ENCODE measurements at places on chromosomes 16 and 17. TPM values are rescaled to one million over a fixed set of nuclear protein-coding genes. Genes with fewer than 3 reads are reported as not detected.

The GLIS2 gene
- total RNA-seq, result not detected

DNA sequence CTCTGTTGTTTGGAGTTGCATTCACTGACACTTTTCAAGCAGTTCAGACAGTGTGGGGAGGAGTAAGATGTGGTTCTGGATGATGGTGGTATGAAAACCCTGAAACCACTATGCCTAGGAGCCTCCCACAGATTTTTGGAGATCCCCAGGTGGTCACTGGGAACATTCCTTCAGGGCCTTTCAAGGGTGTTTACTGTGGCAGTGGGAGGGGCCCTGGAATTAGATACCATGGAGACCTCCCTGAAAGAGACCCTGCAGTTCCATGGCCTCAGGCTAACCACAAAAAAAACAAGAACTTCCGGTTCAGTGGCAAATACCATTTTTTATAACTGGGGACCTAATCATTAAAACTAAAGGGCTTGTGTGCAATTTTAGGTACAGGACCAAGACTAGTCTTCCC is 79.9 kb downstream of the TMEM100 start:
- no peak for DNase-seq

DNA sequence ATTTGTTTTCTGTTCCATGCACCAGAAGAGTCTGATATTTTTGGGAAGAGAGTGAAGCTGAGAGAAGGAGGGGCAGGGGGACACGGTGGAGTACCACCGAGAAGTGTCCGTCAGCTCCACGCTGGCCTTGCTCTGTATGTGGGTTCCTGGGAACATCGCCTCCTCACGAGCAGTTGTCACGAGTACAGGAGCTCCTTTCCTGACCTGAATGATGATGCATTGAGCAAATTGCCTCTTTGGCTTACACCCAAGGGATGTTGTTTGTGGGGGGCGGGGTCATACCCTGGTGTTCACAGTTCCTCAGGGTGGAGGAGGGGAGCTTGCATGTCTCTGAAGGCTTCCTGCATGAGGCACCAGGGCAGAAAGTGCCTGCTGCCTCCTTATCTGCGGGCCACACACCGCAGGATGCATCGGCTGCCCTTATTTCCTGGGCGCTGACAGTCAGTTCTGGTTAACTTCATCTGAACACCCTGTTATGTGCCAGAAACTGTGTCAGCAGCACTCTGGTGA is 36.2 kb downstream of the RGS9 start:
- peak; percentile 54 for DNase-seq

- no peak for DNase-seq
Observed at GRCh38 chr16:55479430-55480140, 587 bp downstream of the MMP2 start.

The PRMT7 gene
- total RNA-seq, result 93.3 TPM

DNA sequence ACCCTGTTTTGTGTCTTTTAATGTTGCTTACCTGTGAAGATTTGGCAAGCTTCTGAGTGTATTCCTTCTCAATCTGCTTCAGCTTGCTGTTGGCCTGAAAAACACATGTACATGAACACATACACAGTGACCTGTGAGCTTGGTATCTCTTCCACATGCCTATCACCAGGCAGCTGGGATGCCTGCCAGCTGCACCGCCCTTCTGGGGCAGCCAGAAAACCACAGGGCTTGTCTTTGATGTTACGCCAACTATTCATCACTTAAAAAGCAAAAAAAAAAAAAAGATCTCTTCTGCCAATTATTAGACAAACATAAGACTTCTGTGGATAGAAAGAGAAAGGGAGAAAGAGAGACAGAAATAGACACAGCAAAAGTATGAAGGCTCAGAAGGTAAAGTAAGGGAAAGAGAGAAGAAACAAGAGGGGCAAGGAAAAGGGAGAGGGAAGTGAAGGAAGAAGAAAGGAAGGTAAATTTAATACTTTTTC is 189.2 kb upstream of the AXIN2 start:
- peak; percentile 66 for DNase-seq

DNA sequence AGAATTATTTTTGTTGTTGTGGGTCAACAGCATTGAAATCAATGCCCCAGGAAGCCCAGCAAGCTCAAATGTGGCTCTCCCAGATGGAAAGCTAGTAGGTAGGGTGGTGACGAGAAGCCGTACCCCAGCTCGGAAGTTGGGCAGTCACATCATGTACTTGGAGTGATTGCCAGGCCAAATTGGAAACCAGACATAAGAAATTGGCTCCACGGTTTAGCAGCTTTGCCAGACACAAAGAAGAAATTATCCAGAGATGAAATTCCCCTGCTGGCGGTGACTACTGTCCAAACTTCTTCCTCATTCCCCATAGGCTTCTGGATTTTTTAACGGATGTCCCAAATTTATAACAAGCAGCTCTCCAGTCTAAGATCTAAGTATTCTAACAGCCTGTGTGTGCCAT is 95.9 kb downstream of the OR1D5 start:
- no peak for DNase-seq

- no peak for DNase-seq
Observed at GRCh38 chr16:50520451-50521245, 27.5 kb upstream of the NKD1 start.

- DNase-seq, result peak; percentile 77
Observed at GRCh38 chr17:28549236-28550132, 2.9 kb downstream of the UNC119 start.

The KIFC3 gene
- 2.2 TPM for total RNA-seq

GRCh38 chr17:36602924-36603384 is 1.6 kb downstream of the MRM1 start:
- DNase-seq, result peak; percentile 77

GRCh38 chr16:87344931-87345631 is 27.9 kb upstream of the C16orf95 start:
- DNase-seq, result peak; percentile 41

The TBC1D3E gene
- 0.32 TPM for total RNA-seq

DNA sequence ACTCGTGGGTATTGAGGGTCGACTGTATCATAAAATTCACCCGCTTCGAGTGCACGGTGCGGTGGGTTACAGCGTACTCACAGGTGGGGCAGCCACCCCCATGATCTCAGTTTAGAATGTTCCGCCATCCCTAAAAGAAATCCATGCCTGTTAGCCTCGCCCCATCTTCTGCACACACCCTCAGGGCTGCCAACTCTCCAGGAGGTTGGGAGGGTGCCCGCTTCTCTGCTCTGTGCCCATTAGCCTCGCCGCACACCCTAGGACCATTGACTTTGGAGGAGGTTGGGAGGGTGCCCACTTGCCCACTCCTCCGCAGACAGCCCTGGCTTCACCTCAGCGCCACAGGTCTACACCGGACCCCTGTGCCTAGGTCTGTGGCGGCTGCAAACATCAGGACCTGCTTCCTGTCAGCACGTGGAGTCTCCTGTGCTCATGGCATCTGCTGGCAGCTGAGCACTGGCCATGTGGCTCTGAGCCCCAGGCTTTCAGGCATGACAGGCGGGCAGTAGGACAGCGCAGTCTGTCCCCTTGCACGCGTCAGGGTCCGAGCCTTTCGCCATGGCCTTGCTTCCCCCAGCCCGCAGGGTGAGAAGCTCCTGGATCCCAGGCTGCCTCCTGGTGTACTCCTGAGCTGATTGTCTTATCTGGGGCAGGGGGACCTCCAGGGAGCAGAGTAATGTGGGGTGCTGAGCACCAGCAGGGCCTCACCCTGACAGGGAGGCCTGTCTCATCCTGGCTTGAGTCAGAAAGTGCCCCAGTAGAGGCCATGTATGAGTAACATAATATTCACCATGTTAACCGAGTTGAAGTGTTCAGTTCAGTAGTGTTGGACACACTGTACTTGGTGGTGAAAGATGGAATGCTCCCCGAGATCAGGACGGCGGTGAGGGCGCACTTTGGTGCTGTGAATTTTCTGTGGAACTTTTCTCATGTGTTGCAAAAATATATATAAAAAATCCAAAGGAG is 21.9 kb downstream of the NME3 start:
- no peak for DNase-seq

GRCh38 chr16:81797443-81797842 is 18.4 kb downstream of the PLCG2 start:
- DNase-seq, result no peak

- no peak for DNase-seq
Observed at GRCh38 chr17:57506774-57507127, 238.3 kb downstream of the CCDC182 start.

- no peak for DNase-seq
Observed at GRCh38 chr17:50093246-50093645, 1.9 kb upstream of the PDK2 start.

DNA sequence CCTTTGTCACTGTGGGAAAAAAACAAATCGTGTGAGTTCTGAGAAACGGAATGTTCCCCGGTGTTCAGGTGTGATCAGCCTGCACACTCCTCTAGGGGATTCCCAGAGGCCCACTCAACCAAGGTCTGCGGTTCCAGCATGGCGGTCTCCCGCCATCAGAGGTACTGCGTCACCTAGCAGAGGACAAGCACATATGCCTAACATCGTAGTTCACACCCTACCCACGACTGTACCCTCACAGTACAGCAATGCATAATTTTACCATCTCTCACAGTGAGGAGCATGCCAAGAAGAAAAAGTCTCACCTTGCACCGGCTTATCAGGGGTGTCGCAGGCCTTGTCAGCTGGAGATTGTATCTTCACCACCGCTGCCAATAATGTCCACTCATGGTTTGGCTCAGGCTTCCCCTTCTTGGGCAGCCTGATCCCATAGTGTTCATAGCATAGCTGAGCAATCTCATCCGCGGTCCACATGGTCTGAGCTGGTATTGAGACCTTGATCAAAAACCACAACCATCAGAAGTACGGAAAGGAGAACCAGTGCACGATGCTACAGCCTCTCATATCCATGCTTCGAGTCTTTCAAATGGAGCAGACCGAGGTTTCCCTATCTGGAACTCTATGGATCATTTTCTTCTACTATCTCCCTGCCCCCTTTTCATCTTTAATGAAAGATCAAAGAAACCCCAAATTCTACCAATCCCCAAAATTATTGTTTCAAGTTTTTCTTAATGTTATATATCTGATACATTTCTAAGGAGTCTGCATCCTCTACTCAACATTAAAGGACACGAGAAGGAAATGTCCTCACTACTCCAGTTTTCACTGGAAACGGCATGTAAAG is 2.5 kb downstream of the ADAT1 start:
- DNase-seq, result no peak

The CMTM2 gene
- not detected for total RNA-seq

DNA sequence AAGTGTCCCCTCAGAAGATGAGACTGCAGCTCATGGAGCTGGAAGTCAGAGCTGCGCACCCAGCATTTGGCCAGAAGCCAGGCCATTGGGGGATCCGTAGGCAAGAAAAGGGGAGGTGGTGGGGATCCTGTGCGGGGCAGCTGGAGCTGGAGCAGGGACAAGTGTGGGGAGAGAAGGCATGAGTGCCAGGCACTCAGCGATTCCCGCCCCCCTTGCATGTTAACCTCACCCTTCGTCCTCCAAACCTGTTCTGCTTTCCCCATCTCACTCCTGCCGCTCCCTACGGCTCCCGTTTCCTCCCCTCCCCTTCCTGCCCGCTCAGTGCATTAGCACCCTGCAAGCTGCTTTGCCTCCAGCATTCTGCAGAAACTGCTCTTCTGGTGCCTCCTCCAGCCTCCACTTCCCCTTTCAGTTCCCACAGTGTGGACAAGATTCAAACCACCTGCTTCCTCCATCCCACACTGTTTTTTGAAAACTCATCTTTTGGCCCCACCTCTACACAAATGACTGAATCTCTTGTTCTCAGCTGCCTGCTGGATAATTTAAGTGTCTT is 5.6 kb downstream of the ALOX15 start:
- peak; percentile 28 for DNase-seq

DNA sequence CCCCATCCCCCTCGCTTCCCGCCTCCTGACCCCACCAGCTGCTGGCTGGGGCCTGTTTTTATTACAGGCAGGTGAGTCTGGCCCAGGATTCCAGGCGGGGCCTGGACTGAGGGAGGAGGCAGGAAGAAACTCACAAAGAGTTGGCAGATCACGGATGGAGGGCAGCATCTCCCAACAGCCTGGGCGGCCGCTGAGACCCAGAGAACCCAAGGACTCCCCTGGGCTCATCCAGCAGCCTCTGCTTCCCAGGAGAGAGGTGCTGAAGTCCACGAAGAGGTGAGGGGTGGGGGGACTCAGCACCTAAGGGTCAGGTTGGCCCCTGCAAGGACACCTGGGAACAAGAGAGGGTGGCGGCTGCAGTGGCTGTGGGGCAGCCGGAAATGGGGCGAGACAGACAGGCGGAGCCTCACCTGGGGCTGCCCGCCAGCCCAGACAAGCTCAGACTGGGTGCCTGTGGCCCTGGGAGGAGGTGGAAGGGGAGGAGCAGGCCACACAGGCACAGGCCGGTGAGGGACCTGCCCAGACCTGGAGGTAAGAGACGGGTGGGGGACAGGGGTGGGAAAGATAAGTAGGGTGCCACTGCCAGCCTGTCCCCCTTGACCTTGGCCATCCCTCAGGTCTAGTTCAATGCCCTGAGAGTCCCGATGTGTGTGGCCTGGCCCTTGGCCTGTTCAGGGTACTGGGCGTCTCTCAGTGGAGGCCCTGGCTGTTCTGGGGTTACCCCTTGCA is 8.7 kb upstream of the ADGRG1 start:
- DNase-seq, result no peak

GRCh38 chr17:67685351-67685750 is 32.4 kb upstream of the NOL11 start:
- no peak for DNase-seq

DNA sequence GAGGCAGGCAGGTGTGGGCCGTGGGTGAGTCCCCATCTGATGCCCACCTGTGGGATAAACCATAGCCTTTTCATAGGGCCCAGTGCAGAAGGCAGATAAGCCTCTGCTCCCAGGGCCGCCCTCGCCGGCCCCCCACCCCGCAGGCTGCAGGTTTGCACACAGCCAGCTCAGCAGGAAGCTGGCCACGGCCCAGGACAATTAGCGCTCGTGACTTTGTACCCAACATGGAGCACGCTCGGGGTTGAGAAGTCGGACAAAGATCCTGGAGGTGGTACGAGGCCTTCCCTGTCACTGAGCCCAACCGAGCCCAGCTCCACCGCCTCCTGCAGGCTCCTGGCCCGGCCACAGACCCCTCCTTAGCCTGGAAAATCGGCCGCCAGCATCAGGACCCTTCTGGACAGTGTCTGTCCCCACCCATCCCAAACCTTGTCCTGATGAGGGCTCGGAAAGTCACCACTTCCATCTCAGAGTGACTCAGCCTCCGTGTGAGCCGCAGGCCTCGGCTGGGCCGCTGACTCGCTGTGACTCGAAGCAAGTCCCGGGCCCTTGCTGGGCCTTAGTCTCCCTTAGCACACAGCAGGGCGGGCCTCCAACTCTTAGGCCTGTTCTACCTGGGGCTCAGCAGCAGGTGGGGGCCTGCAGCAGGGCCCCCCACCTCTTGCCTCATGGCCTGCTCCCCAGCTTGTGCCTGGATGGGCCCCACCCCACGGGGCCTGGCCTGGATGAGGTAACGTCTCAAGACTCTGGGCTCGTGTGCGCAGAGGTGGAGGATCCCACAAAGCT is 22.7 kb downstream of the FAM83G start:
- no peak for DNase-seq

The KRTAP1-5 gene
- not detected for total RNA-seq

DNA sequence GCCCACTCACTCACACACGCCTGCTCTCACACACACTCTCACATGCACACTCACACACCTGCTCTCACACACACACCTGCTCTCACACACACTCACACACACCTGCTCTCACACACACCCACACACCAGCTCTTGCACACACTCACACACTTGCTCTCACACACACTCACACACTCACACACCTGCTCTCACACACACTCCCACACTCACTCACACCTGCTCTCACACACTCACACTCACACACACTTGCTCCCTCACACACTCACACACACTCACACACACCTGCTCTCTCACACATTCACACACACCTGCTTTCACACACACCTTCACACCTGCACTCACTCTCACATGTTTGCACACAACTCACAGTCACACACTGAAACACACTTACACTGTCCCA is 4.0 kb downstream of the CD300H start:
- no peak for DNase-seq

- DNase-seq, result no peak
Observed at GRCh38 chr17:64657610-64658125, 4.4 kb downstream of the SMURF2 start.

The SEPTIN12 gene
- total RNA-seq, result not detected

All from naive thymus-derived CD4-positive, alpha-beta T cell (primary cell).